Activated naive CD4-positive, alpha-beta T cell treated with anti-CD3 and anti-CD28 coated beads, Interleukin-2, amount 50 U/mL, for 16 hours (primary cell): ENCODE measurements at places on chromosomes 5 and 9.
A peak's percentile ranks its signal among the peaks of the same experiment; 100 is the strongest.

DNA sequence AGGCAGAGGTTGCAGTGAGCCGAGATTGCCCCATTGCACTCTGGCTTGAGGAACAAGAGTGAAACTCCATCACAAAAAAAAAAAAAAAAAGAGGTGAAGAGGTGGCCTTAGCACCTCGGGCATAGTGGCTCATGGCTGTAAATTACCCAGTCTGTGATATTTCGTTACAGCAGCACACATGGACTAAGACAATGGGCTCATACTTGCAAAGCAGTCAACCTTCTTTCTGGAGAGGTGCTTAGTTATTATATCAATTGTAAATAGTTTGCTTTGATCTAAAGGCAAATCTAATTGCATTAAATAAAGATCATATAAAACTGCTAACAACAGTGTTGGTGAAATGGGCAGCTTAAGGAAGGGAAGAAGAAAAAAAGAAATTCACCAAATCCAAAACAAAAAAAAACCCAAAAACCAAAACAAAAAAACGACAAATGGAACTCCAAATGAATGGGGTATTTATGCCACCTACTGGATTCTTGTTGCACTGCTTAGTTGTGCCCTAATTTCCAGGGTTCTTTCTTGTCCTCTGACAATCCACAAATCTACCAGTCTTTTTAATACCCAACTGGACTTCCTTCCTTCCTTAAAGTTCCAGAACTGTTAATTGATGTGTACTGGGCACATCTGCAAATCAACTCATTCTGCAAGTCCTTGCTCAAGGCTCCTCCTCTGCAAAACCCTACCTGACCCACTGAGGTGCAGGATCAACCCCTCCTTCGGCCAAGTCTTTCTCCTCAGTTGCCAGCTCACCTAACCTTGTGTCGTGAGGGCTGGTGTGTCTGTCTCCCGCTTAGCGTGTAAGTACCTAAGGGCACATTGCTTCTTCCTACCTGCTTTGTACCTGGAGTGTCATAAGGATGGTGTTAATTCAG, 35.0 kb upstream of the DMRT1 start:
- no peak for DNase-seq

GRCh38 chr5:116084287-116084691, 536 bp upstream of the COMMD10 start:
- no peak for DNase-seq

- no peak for DNase-seq
These were observed 282.9 kb downstream of the SLF1 start for GRCh38 chr5:94901191-94901979.

GRCh38 chr9:109689701-109690100, 90.3 kb upstream of the PALM2AKAP2 start:
- no peak for DNase-seq

DNA sequence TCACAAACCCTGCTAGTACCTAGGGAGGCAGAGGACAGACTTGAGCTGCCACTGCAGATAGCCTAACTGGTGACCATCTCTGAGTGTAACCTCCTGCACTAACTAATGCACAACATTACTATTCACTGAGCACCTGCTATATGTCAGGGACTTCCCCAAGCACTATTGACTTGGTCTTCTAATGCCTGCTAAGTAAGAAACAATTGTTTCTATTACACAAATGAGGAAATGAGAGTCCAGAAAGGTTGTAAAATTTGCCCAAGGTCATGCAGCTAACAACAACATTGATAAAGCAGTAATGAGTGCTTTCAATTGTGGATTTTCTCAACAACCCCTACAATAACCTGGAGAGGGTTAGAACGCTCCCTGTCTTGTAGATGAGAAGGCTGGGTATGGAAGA, 183.7 kb downstream of the ZNF462 start:
- no peak for DNase-seq

GRCh38 chr5:161190778-161191177, 338.8 kb upstream of the ATP10B start:
- no peak for DNase-seq

- no peak for DNase-seq
These were observed 36.8 kb downstream of the SLC44A1 start for GRCh38 chr9:105281272-105281671.

DNA sequence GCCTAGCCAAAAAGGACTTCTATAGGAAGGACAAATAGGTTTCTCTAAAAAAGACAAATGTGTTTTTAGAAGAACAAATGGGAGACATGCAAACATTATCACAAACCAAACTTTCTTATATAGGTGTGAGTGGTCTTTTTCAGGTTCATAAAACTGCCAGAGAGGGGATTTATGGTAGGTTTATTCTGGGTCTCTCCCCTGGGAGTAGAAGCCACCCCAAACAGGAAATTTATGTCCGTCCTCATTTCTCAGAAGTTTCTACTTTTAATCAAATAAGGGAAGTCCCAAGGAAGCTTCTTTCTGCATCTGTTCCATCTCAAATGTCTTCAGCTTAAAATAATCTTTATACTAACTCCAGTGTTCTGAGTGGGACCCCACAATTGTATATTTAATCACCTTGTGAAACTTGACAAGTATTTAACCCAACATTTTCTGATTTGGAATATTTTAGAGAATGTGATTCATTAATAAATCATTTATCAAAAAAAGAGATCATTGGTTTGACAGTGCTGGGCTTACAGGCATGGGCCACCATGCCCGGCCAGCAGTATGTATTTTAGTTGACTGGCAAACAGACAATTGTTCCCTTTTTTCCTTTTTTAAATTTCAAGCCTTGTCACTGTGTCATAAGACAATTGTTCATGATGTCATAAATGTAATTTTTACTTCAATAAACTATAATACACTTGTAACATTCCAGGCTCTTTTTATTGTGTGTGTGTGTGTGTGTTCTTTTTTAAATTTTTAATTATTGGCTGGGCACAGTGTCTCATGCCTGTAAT, 44.6 kb upstream of the GLDC start:
- no peak for DNase-seq

- DNase-seq: no peak
These were observed 148.0 kb downstream of the INSYN2B start for GRCh38 chr5:169832304-169832703.

- DNase-seq: no peak
These were observed 25.0 kb downstream of the SLC25A25 start for GRCh38 chr9:128093011-128093410.

DNA sequence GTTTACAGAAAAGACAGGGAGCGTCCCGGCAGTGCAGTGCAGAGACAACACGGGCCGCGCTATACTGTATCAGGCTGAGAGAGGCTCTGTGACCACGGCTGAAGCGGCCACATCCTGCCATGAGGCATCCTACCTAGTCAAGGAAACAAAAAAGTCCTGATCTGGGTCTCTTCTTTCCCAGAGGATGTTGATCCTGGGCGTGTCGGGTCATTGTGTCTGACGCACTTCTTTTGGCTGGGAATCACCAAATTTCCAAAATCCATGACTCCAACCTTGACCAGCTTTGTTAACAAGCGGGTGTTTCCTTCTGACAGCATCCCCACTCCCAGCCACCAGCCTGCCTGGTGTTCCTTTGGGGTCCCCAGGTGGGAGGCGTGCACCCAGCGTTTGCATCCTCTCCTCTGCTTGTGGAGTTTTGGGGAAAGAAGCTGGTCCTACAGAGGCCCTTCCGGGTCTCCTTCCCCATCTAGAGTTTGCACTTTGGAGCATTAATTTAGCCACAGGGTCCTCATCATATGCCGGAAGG, 91.4 kb upstream of the RAI14 start:
- no peak for DNase-seq

DNA sequence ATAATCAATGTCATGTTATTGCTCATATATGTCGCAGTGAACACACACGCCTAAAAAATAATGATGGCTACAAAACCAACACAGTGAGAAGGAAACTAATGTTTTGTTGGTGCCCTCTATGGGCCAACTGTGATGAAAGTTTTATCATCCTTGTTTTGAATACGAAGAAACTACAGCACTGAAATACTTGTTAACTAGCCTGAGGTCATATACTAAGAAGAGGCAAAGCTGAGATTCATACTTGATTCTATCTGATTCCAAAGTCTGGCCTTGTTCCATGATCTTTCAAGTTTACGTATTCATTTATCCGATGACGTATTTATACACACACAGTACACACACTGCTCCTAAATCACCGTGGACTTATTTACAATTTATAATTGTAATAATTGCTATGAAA, 16.1 kb upstream of the DRD1 start:
- no peak for DNase-seq

DNA sequence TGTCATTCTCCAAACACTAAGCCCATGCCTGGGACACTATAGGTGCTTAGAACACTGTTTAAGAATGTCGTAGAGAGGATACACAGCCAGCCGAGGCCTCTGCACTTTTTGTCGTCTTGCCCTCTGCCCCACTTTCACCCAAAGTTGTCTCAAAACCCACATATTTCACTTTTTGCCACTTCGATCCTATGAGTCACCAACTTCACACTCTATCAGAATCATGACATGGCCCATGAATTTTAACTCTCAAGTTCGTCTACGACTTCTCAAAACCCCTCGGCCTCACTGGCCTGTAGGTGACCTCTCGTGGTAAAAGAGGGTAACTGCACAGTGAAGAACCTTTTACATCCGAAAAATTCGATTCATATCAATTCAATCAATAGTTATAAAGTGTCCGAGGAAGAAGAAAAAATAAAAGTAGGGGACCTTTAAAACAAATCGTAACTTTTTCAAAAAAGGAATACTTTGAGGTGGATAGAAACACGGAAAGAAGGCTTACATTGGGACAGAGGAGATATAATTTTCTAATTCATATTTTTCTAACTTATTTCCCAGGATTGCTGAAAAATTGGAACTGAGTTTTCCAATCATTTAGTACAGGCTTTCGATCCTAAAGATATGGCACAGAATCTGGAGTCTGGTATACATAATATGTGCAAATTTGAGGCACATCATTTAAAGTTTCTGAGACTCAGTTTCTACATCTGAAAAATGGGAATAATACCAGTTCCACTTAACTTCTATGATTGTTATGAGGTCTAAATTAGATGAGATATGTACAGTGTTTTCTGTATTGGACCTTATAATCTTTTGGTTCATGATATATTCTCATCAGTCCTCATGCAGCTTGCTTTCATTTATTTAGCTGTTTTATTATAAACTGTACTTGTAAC, 122.6 kb downstream of the APBA1 start:
- DNase-seq: no peak

GRCh38 chr5:68762201-68762600, 331.6 kb upstream of the SLC30A5 start:
- DNase-seq: no peak

DNA sequence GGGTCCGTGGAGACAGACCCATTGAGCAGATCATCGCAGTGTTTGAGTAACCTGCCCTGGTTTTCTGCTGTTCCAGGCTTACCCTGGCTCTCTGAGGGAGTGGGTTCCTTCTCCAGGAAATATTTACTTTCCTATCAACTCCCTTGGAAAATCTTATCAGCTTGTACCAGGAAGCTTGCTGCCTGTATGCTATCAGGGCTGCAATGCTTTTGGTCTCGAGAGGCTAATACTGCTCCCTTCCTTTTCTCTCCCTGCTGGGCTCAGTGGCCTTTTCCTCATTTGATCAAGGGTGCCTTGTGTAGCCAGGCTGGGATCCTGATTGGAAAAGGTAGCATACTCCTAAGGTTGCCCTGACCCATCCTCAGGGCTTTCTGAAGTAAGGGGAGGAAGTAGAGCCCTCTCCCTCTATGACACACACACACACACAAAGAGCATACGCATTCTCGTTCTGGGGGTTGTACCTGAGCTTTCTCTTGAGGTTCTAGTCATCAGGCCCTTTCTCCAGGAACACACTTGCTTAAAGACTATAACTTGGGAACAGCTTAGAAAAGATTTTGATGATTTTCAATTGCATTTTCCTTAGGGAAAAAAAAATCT, 41.6 kb downstream of the CYSTM1 start:
- DNase-seq: no peak

GRCh38 chr9:121836366-121836885, 185.0 kb downstream of the DAB2IP start:
- DNase-seq: no peak

DNA sequence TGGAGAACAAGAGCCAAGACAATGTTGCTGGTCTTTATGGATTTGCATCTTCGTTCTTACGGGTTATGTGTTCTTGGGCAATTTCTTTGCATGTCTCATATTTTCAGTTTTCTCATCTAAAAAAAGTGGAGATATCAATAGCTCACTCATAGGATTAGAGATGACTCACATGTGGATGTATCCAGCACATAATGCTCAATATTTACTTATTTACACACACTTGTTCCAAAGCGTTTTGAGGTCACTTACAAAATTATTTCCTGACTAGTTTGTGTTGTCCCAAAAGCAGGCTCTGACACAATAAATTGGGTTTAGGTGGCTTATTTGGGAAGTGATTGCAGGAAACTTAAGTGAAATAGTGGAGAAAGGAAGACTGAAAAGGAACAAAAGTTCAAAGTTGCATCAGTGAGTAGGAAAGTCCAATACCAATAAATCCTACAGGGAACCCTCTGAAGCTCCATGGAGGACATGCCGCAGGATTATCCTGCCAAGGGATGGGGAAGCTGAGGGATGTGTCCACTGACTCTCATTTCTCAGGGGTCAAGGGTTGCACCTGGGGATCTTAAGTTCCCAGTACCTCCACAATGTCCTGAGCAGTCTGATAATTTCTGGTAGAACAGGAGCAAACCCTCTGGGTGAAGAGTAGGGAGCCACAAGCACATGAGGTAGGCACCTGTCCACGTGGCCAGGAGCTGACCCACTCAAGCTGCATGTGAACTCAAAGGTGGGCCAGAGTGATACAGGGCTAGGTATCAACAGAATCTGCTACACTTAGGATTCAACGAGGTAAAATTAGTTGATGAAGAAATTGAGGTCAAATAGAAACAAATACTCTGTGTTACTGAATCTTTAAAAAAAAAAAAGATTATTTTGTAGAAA, 37.4 kb upstream of the SLC44A1 start:
- no peak for DNase-seq

GRCh38 chr5:17216176-17216973, 1.1 kb upstream of the BASP1 start:
- DNase-seq: peak; percentile 29

DNA sequence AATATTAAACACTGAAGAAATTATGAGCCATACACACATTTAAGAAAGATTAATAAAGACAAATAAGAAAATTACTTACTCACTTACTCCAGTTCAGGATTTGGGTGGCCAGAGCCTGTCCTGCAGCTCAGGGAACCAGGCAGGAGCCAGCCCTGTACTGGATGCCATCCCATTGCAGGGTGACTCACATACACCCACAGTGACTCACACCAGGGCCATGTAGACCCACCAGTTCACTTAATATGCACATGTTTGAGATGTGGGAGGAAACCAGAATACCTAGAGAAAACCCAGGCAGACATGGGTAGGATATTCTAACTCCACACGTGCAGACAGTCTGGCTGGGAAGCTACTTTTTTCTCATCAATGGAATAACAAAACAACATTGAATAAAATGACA, 49.6 kb upstream of the ADRB2 start:
- DNase-seq: no peak
